K562 (cell line): ENCODE measurements at places on chromosomes 1 and 21. TPM values are rescaled to one million over a fixed set of nuclear protein-coding genes. Genes with fewer than 3 reads are reported as not detected.

DNA sequence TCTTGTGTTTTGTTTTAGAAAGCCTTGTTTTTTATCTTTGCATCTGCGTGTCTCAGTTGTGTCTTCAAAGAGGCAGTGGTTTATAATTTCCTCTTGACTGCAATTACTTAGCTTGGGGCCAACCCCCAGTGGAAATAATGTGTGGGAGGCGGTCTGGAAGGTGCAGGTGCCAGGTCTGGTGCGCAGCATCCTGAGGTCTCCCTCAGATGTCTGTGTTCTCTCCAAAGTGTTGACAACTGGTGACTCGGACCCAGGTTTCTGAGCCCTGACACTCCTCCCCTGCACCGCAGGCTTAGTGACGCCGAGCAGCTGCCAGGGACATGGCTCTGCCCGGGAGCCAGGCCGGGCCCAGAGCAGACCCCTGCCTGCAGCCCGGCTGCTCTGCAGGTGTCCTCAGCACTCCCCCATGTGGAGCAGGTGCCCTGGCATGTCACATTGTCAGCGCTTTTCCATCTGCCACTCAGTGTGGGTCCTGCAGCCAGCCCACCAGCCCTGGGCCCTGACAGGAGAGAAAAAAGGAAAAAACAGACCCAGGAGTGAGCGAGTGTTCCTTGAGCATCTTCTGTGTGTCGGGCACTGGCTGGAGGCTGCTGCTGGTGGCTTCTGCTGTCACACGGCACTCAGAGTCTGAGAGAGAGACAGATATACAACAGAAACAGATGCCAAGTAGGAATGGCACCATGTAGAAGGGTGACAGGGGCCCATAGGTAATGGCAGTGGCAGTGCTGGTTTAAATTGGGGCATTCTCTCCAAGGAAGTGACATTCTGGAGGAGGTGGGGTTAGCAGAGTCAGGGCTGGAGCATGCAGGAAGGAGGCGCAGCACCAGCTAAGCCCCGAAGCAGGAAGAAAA is 24.8 kb upstream of the SELENON start:
- no peak for DNase-seq

GRCh38 chr1:99482286-99482685 is 163.6 kb upstream of the PALMD start:
- no peak for DNase-seq

DNA sequence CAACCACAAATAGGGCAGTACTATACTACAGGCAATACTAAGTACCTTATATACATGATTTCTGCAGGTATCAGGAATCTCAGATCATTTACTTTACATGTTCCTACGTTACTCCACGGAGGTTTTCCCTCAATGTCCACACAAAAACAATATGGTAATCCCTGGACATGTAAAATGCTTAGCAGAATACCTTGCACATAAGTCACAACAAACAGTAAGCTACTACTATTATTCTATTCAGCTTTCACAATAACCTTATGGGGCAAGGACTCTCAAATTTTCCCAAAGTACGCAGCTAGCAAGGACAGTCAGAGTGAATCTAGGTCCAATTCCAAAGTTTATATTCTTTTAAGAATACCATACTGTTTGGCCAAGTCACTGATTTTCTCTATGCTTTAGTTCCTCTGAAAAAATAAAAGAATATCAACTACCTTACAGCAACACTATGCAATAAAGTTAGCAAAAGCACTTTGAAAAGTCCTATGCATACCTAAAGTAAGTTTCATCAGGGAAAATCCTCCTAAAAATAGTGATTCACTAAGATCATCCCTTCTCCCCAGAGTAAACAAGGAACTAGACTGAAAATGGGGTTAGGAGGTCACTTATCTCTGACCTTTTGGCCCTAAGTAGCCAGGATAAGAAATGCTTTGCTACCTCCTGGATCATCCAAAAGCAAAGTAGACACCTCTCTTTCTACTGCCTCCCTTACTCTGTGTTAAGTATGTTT is 67.4 kb downstream of the LUZP1 start:
- no peak for DNase-seq

Gene CELA3B
- 3.1 and 3.8 TPM in 2 replicates for total RNA-seq

GRCh38 chr1:233638513-233638912 is 24.6 kb downstream of the KCNK1 start:
- no peak for DNase-seq

DNA sequence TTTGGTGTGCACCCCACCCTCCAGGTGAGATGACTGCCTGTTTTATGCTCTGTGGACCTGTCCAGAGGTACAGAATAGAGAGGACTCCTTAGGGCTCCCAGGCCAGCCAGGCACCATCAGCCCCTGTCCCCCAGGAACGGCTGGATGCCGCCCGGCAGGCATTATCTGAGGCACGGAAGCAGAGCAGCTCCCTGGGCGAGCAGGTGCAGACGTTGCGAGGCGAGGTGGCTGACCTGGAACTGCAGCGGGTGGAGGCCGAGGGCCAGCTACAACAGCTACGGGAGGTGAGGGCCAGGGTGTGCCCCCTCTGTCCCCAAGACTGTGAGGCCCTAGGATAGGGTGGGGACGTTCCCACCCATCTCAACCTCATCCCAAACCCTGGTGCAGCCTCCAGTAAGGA is 10.8 kb downstream of the MFAP2 start:
- DNase-seq: no peak

Gene S100A9
- total RNA-seq: 0.34 and 0.80 TPM in 2 replicates
